Mucosa of gallbladder (tissue), 1 donor: ENCODE measurements at places on chromosomes 3 and 15. TPM values are rescaled to one million over a fixed set of nuclear protein-coding genes. Genes with fewer than 3 reads are reported as not detected.

Gene GP5
- 0.17 TPM for total RNA-seq

Gene TGM4
- not detected for total RNA-seq

Gene LRTM1
- total RNA-seq, result not detected

Gene MME
- total RNA-seq, result 111 TPM

Gene PLIN1
- 0.89 TPM for total RNA-seq

Gene GPR160
- 36.3 TPM for total RNA-seq

Gene SEC22A
- total RNA-seq, result 16.8 TPM

Gene ZDHHC23
- 7.7 TPM for total RNA-seq

Gene DNAH12
- 0.52 TPM for total RNA-seq

Gene ZIC4
- total RNA-seq, result 0.20 TPM

Gene TMEM212
- not detected for total RNA-seq

Gene ETV5
- total RNA-seq, result 23.4 TPM

Gene AGTR1
- total RNA-seq, result 1.9 TPM

Gene CA12
- 20.5 TPM for total RNA-seq

Gene PTH1R
- total RNA-seq, result 11.7 TPM

Gene AADACL2
- 0.14 TPM for total RNA-seq

Gene GPR27
- 4.5 TPM for total RNA-seq

Gene WDR93
- total RNA-seq, result 0.49 TPM

Gene ABHD17C
- total RNA-seq, result 11.2 TPM

Gene PGBD4
- 1.2 TPM for total RNA-seq

Gene NAA80
- 12.7 TPM for total RNA-seq

Gene SEMA3B
- total RNA-seq, result 87.0 TPM

Gene LEKR1
- total RNA-seq, result 2.2 TPM

Gene SH2D7
- 2.3 TPM for total RNA-seq

Gene AHSG
- 2.2 TPM for total RNA-seq

Gene GPR62
- total RNA-seq, result 0.55 TPM

Gene LCTL
- total RNA-seq, result not detected

Gene RFT1
- 21.3 TPM for total RNA-seq

Gene TTLL13
- total RNA-seq, result 0.32 TPM

Gene CHRNA5
- total RNA-seq, result 20.3 TPM

Gene ESYT3
- total RNA-seq, result 5.1 TPM

Gene PRKCD
- total RNA-seq, result 103 TPM
